Karpas-422 (cell line): ENCODE measurements at places on chromosomes 6 and 20.

DNA sequence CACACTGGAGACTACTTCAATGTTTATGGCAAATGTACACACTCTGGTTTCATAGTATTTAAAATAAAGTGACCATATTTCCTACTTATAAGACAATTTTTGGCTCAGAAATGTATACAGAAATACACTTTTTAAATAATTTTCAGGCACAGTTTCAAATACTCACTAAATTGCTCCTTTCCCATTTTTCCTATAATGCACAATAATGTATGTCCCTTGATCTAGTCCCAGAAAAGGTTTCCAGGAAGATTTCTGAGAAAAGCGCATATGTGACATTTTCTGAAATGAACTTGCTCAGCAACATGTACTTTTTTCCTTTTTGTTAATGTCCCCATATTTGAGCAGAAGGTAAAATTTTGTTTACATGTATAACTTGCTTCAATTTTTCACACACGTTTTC, 591.4 kb downstream of the CD109 start:
- DNase-seq: no peak

DNA sequence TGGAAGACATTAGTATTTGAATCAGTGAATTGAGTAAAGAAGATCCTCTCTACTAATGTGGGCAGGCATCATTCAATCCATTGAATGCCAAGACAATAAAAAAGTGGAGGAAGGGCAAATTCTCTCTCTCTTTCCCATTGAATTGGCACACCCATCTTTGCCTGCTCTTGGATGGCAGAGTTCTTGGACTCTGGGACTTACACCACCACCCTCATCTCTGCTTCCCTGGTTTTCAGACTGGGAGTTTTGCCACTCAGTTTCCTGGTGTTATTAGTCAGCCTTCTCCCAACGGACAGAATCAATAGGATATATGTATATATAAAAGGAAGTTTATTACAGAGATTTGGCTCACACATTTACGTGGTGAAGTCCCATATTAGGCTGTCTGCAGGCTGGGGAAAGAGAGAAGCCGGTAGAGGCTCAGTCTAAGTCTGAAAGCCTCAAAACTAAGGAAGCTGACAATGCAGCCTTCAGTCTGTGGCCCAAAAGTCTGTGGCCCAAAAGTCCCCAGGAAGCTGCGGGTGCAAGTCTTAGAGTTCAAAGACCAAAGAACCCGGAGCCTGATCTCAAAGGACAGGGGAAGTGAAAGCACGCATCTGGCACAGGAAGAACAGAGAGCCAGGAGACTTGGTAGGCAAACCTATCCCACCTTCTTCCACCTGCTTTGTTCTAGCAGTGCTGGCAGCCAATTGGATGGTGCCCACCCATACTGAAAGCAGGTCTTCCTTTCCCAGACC, 64.4 kb downstream of the SMPDL3A start:
- DNase-seq: no peak

- no peak for DNase-seq
Observed at GRCh38 chr6:170137911-170138910, 152.7 kb downstream of the DLL1 start.

- no peak for DNase-seq
Observed at GRCh38 chr6:71204741-71205140, 83.9 kb upstream of the OGFRL1 start.
